NCI-H1436 (cell line): ENCODE measurements at places on chromosomes 7 and 10.
A peak's percentile ranks its signal among the peaks of the same experiment; 100 is the strongest.

- DNase-seq = no peak
Measured at GRCh38 chr10:77889277-77889903, 37.2 kb downstream of the DLG5 start.

GRCh38 chr7:99679032-99679399 lies 780 bp downstream of the CYP3A5 start:
- no peak for DNase-seq

- no peak for DNase-seq
Measured at GRCh38 chr7:103879928-103880600, 109.4 kb downstream of the RELN start.

GRCh38 chr7:129162732-129163131 lies 18.2 kb downstream of the TSPAN33 start:
- DNase-seq = no peak

GRCh38 chr7:131352032-131352431 lies 24.4 kb downstream of the MKLN1 start:
- DNase-seq = no peak

DNA sequence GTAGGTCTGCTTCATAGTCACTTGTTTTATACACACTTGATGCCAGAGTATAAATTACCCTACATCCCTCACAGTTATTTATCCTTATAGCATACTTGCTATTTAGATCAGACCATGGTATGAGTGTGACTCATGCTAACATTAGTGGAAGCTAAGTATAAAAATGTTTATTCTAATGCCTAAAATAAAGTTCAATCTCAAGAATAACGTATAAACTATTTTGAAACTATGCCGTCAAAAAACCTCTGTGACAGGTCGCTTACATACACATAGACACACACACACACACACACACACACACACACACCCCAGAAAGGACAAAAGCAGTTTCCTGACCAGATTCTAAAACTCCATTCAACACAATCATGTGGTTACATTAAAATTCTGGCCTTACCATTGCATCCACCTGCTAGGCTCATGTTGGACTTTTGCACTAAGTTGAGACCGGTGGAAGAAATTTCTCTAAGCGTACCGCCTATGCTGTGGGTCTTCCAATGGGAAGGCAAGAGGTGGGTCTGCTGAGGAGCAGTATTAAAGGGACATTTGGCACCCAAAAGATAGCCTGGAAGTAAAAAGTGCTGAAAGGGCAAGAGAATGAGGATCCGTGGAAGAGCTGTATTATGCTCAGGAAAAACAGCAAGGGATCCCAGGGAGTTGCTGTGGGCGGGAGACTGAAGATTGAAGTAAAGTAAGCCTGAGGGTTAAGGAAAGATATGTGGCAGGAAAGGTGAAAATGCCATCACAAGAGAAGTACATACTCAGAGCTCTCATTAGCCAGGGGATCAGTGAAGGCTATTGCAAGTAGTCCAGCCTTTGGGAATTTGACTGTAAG lies 5.0 kb downstream of the FOXP2 start:
- DNase-seq = no peak

DNA sequence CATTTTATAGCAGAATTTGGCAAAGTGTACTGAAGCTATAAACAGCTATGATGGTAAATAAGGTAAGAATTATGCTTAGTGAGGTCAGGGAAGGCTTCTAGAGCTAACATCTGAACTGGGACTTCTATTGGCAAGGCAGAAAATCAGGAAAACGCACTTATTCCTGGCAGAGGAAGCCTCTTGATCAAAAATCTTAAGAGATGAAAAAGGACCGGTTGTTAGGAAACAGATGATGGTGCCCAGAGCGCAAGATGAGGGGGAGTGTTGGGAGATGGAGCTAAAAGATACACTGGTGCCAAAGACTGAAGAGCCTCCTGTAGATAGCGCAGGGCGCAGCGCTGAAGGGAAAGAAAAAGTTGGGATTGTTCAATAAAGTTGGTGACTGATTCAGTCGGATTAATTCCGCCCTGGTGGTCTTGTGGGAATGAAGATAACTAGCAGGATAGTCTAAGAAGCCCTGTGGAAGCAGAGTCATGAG lies 550 bp upstream of the CALU start:
- peak; percentile 31 for DNase-seq

DNA sequence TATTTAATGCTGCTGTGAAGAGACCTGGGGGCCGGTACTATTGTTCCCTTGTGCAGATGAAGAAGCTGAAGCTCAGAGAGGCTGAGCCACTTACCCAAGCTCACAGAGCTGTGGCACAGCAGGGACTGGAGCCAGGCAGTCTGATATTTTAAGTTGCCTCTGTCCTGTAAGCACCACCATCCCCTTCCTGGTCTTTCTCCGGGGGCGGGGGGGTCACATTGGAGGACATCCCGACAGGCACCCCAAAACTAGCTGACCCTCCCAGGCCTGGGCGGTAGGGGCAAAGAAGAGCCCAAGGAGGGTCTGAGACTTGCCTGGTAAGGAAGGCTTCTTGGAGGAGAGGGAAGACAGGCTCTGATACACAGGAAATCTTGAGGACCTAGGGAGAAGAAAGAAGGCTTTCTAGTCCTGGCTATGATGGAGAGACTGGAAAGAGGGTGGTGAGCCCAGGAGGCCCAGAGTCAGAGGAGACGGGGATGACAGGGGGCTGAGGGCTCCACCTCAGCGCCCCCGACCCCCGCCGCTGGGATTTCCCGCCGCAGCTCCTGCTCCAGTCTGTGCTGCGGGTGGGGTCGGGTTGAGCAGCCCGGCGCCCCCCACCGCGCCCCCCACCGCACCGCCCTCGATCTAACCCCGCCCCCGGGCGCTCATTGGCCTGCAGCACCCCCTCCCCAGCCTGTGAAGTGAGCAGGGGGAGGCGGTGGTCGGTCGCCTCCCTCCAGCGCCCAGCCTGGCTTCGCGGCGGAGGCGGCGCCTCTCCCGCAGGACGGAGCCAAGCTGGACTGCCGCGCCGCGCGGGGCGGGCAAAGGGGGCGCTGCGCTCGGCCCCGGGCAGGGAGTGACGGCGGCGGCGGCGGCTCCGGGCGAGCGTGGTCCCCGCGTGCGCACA lies at the start of gene ADCYAP1R1:
TSS of gene ADCYAP1R1 (plus strand) at position 711 of the 889 bp plus-strand sequence. CDS start 10,957 bp downstream, outside the sequence.
- DNase-seq = no peak

GRCh38 chr7:82567356-82567755 lies 123.8 kb upstream of the CACNA2D1 start:
- DNase-seq = no peak

DNA sequence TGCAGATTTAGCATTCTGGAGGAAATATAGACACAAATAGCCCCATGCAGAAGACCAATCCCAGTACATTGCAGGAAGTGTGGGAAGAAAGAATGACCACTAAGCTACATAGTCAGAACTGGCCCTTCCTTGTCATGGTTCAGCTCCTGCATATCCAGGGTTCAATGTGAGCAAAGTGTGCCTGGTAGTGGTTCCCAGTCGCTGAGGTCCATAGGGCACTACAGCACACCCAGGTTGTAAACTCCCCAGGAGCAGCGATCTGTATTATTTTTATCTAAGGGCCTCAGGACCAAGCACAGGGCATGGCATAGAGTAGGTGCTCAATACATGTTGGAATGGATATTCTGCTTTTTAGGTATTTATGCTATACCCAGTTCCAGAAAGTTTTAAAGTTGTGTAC lies 114.4 kb downstream of the RTKN2 start:
- no peak for DNase-seq

DNA sequence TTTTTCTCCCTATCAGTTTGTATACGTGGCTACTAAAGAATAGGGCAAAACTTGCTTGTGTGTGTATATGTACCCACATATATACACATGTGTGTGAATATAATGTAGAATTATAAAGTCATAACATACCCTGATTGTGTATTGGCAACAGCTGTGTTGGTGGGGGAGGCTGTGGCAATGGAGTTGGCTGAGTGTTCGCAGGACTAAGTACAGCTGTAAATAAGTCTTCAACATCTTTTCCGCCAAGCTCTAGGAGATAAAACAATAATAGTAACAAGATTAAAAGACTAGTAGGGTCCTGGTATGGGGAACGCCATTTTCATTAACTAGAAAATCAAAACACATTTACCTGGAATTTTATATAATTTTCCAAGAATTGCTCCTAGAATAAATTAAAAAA lies 168.4 kb downstream of the GALNT11 start:
- DNase-seq = no peak

GRCh38 chr7:121924269-121925186 lies 51.6 kb downstream of the PTPRZ1 start:
- peak; percentile 30 for DNase-seq

GRCh38 chr7:14505906-14506305 lies 396.6 kb downstream of the DGKB start:
- DNase-seq = no peak

DNA sequence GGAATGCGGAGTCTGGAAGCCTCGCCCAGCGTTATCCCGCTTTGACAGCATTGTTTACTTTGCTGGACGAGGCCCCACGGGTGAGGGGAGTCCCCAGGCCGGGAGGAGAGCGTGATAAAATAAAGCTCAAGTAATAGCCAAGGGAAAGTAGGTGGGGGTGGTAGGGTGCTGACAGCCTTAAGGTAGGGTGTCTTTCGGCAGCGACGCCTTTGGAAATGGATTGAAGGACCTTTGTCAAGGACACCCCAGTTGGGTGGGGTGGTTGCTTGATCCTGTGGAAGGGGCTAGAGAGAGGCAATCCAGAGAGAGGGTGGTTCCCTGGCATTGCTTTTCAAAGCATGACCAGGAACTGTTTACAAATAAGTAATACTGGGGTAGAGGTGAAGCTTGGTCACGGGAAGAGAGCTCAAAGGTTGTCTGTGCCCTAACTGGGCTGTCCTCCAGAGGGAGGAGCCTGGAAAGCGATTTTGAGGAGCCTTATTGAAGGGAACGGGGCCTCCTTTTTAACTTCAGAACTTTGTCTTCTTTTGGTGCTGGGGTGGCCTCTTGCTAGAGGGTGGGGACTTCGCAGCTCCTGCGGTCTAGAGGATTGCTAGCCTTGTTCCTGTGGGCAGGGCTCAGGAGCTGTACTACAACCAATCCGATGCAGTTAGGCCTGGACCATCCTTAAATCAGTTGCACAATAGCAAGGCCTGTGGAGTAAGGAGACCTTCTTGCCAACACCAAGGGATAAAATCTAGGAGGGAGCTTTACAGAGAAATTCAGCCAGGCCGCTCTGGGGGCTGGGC lies 1.3 kb downstream of the EIF4EBP2 start:
- no peak for DNase-seq

GRCh38 chr10:78196964-78197363 lies 163.3 kb downstream of the RPS24 start:
- no peak for DNase-seq

DNA sequence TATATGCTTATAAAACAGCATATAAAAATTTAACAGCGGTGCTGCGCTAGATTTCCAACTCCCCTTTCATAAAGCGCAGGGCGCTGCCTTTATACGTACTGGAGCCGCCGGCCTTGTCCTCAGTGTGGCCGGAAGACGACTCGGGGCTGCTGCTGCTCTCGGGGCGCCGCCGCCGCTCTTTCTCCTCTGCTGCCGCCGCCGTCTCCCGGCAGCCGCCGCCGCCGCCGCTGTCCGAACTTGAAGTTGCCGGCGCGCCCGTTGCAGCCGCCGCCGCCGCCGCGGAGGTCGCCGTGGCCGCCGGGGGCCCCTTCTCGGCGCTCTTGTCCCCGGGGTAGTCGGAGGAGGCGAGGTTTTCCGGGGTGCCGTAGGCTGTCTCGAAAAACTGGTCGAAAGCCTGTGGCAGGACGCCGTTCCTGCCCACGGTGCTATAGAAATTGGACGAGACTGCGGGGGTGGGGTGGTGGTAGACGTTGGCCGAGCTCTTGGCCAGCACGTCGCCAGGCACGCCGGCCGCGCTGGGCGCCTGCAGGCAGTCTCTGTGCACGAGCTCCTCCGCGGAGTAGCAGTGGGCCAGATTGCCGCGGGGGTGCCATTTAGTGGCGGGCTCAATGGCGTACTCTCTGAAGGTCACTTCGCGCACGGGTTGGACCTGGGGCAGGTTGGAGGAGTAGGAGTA lies 557 bp downstream of the HOXA11 start:
- no peak for DNase-seq

- no peak for DNase-seq
Measured at GRCh38 chr10:33365871-33366411, 31.5 kb upstream of the NRP1 start.

GRCh38 chr7:101216001-101216859 lies 1.2 kb downstream of the PLOD3 start:
- DNase-seq = no peak

DNA sequence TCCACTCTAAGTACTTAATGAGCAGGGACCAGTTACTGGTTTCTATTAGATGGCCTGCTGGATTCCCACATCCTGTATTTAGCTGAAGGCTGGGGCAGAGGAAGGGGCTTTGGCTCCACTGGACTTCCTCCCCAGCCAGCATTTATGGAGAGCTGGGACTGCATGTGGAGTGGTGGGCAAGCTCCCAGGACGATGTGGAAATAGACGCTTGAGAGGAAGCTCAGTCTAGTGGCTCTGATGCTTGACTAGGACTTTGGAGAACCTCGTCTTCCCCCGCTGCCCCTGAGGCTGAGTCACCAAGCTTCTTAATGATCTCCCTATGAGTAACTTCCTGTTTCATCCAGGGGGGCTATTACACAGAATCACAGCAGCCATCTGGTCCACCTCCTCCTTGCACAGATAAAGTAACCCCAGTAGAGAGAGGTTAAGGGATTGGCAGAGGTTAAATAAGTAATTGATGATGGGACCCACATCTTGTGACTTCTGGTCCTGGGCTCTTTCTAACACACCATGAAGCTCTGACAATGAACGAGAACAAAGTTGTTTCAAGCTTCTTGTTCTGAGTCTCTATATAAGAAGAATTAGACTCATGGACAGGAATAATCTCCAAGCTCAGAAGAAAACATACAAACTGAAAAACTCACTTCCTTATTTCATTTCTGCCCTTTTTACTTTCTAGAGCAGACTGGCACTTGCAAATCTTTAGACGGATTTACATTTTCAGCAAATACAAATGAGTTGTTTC lies 126.2 kb downstream of the PRPF18 start:
- DNase-seq = no peak

DNA sequence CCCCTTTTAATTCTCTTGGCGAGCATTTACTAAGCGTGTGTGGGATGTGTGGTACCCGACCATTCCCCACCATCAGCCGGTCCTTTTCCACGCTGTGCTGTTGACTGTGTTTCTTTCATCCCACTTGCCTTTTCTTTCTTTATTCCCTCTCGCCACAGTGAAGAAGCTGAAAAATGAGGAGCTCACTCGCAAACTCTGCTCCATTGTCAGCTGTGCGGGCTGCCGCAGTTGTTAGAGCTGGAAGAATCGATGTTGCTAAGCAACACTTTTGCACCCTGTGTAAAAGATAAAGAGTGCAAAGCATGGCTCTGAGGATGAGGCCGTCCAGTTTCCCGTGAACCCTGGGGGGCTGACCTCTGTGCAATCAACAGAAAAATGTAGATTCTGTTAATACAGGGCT lies 203.1 kb upstream of the NEBL start:
- no peak for DNase-seq

GRCh38 chr7:47587351-47587750 lies 5.4 kb upstream of the TNS3 start:
- no peak for DNase-seq

DNA sequence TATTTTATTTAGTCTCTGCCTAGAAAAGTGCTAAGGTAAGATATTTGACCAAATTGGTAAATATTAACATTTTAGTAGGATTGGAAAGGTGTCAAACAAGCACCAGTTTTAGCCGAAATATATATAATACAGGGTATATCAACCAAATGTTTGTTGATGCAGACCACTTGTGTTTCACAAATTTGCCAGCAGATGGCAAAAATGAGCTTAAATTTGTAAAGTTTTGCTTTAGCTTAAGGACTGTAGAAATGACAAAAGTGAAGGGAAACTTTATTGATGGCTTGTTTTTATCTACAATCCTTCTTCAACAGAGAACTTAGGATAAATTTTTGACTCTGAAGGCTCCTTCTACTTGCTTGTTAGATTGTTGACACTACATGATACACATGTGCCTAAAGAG lies 4.8 kb upstream of the POLR1F start:
- no peak for DNase-seq

GRCh38 chr10:110744782-110745181 lies 100.6 kb downstream of the RBM20 start:
- DNase-seq = no peak
